ENCODE measurements at places on chromosomes 1 and 21.

DNA sequence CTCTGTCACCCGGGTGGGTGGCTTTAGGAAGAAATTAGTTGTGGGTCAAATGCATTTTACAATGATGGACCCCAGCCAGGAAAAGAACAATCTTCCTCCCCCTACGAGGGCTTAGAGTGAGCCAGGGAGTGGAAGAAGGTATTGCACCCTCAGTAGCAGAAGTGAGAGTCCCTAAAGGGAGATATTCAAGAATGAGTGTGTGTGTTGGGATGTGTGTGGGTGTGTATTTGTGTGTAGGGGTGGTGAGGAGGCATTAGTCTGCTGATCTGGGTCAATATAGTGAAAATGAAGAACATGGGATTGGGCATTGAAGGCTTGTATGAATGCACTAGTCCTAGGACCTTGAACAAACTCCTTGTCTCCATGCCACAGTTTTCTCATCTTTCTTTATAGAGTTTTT lies 85.2 kb upstream of the RUNX1 start:
- H3K36me3 ChIP-seq: no peaks in the 10 kb centered on the region
- no peak overlapping the region for H3K27ac ChIP-seq
- H3K4me1 ChIP-seq: peaks cover 5% of the 10 kb centered on the region

DNA sequence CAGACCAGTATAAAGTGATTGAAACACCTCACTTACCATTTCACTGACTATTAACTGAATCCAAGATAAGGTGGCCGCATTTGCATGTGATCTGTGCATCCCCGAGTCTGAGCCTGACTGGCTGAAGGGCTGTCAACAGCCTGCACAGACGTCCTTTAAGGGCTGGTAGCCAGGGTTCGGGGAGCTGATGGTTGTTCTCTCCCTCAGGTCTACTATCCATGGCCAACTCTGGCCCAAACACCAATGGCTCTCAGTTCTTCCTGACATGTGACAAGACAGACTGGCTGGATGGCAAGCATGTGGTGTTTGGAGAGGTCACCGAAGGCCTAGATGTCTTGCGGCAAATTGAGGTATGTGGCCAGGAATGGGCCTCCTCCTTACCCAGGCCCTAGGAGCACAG lies 14.0 kb downstream of the PPIE start:
- H3K27me3 ChIP-seq: no peaks in the 10 kb centered on the region
- H3K27ac ChIP-seq: no peak overlapping the region
- H3K4me3 ChIP-seq: no peak overlapping the region
- H3K36me3 ChIP-seq: peaks cover 98% of the 10 kb centered on the region
- H3K4me1 ChIP-seq: no peaks in the 10 kb centered on the region
- DNase-seq: no peak

GRCh38 chr1:25107643-25108010 lies 124.7 kb downstream of the SYF2 start:
- H3K36me3 ChIP-seq: no peaks in the 10 kb centered on the region
- no peaks in the 10 kb centered on the region for H3K27me3 ChIP-seq
- H3K4me1 ChIP-seq: no peaks in the 10 kb centered on the region
- no peak for DNase-seq

DNA sequence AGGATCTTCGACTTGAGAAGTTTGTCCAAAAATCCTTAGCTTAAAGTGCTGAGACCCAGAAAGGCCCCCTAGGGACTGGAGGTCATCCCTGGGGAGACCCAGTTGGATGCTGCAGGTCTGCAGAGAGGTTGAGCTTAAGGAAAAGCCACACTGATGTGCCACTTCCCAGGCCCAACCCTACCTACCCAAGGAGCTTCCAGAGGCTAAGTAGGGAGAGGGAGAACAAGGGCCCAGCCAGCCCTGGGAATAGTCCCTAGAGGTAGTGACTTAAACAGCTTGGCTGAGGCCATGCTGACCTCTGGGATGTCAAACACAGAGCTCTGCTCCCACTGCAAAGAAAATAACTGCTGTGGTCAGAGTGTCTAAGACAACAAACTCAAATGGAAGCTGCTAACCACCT lies 693.7 kb downstream of the MATN1 start:
- peaks cover 11% of the 10 kb centered on the region for H3K27me3 ChIP-seq
- no peak for DNase-seq
- no peak overlapping the region for H3K4me3 ChIP-seq
- H3K27ac ChIP-seq: no peak overlapping the region
- no peaks in the 10 kb centered on the region for H3K36me3 ChIP-seq

GRCh38 chr1:31886866-31887265 lies 51.3 kb downstream of the PTP4A2 start:
- DNase-seq: no peak
- H3K36me3 ChIP-seq: no peaks in the 10 kb centered on the region
- peaks cover 13% of the 10 kb centered on the region for H3K4me1 ChIP-seq
- no peak overlapping the region for H3K27ac ChIP-seq

DNA sequence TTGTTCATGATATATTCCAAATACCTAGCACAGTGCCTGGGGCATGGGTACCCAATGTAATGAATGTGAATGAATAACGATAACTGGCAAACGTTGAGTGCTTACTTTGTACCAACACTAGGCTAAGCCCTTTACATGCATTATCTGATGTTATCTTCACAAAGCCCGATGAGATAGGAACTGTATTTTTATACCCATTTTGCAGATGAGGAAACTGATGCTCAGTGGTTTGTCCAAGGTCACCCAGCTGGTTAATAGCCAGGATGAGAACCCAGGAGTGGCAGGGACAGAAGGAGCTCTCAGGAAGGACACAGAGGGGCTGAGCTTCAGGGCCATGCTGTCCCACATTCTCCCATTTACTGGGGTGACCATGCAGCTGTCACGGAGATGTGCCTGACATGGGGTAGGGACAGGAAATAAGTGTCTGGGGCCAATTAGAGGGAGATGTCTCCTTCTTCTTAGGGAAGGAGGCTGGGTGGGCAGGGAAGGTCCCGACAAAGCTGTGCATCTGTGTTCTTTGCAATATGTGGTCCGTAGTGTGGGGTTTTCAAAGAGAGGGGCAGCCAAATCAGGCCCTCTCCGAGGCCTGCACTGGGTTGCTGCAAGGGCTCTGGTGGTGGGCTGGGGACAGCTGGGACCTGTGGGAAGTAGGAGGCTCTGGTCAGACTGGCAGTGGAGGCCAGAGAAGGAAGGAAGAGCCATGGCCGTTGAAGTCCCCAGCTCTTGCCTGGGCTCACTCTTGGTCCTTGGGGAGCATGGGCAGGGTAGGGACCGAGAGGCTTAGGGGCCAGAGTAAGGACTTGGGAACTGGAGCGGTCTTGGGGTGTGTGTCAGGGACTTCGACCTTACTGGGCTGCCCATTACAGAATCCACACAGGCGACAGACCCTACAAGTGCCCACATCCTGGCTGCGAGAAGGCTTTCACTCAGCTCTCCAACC lies 26.6 kb downstream of the A3GALT2 start:
- DNase-seq: no peak
- peaks cover 16% of the 10 kb centered on the region for H3K36me3 ChIP-seq
- no peak overlapping the region for H3K27ac ChIP-seq
- peaks cover 7% of the 10 kb centered on the region for H3K4me1 ChIP-seq
- H3K4me3 ChIP-seq: no peak overlapping the region
- H3K27me3 ChIP-seq: no peaks in the 10 kb centered on the region

DNA sequence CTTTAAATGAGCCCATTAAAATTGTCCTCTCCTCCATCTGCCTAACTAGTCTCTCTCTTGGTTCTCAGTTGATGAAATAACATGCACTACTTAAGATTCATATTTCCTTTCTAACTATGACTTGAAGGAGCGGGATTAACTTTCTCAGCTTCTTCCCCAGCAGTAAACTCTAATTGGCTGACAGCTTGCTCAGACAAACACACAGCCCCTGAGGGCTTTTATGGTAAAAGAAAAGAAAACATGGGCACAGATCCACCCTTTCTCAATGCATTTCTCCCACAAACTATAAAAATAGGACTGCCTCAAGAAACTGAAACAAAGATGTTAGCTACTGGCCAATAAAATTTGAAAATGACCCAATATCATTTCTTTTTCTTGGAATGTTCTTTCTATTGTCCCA lies 703.1 kb downstream of the ADGRL2 start:
- no peaks in the 10 kb centered on the region for H3K36me3 ChIP-seq
- H3K4me1 ChIP-seq: no peaks in the 10 kb centered on the region
- H3K27ac ChIP-seq: no peak overlapping the region
- no peak overlapping the region for H3K4me3 ChIP-seq
- no peak for DNase-seq

GRCh38 chr1:109091839-109092193 lies 1.3 kb downstream of the TMEM167B start:
- peaks cover 26% of the 10 kb centered on the region for H3K4me1 ChIP-seq
- H3K27ac ChIP-seq: peak overlapping the region; percentile 96
- DNase-seq: no peak

DNA sequence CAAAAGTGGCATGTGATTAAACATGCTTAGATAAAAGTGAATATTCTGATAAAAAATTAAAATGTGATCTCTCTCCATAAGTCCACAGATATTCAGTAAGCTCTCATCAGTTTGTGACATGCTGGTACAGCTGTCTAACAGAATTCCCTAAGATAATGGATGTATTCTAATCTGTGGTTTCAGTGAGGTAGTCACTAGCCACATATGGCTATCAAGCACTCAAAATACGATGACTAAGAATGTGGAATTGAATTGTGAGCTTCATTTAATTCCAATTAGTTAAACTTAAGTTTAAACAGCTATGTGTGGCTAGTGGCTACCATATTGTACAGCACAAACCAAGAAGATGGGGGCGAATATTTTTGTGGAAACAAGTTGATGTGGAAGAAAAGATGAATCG lies 4.1 kb upstream of the REG4 start:
- DNase-seq: no peak
- no peak overlapping the region for H3K27ac ChIP-seq
- H3K4me1 ChIP-seq: no peaks in the 10 kb centered on the region
- peaks cover 7% of the 10 kb centered on the region for H3K27me3 ChIP-seq
- no peak overlapping the region for H3K4me3 ChIP-seq
- H3K36me3 ChIP-seq: no peaks in the 10 kb centered on the region

- no peak overlapping the region for H3K4me3 ChIP-seq
- no peak overlapping the region for H3K27ac ChIP-seq
- H3K4me1 ChIP-seq: no peaks in the 10 kb centered on the region
- peaks cover 2% of the 10 kb centered on the region for H3K27me3 ChIP-seq
- H3K36me3 ChIP-seq: no peaks in the 10 kb centered on the region
- DNase-seq: no peak
Measured at GRCh38 chr1:84800090-84801073, 92.6 kb downstream of the LPAR3 start.

DNA sequence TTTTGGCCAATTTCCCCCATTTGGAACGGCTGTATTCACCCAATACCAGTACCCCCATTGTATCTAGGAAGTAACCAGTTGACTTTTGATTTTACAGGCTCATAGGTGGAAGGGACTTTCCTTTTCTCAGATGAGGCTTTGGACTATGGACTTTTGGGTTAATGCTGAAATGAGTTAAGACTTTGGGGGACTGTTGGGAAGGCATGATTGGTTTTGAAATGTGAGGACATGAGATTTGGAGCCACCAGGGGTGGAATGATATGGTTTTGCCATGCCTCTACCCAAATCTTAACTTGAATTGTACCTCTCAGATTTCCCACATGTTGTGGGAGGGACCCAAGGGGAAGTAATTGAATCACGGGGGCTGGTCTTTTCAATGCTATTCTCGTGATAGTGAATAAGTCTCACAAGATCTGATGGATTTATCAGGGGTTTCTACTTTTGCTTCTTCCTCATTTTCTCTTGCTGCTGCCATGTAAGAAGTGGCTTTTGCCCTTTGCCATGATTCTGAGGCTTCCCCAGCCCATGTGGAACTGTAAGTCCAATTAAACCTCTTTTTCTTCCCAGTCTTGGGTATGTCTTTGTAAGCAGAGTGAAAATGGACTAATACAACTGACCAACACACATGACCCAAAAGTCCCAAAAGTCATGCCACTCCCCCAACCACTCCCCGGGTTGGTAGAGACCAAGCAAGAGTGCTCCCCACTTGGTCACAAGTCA lies 35.4 kb upstream of the ZNF496 start:
- H3K4me1 ChIP-seq: no peaks in the 10 kb centered on the region
- H3K36me3 ChIP-seq: no peaks in the 10 kb centered on the region
- no peak for DNase-seq
- no peak overlapping the region for H3K4me3 ChIP-seq

DNA sequence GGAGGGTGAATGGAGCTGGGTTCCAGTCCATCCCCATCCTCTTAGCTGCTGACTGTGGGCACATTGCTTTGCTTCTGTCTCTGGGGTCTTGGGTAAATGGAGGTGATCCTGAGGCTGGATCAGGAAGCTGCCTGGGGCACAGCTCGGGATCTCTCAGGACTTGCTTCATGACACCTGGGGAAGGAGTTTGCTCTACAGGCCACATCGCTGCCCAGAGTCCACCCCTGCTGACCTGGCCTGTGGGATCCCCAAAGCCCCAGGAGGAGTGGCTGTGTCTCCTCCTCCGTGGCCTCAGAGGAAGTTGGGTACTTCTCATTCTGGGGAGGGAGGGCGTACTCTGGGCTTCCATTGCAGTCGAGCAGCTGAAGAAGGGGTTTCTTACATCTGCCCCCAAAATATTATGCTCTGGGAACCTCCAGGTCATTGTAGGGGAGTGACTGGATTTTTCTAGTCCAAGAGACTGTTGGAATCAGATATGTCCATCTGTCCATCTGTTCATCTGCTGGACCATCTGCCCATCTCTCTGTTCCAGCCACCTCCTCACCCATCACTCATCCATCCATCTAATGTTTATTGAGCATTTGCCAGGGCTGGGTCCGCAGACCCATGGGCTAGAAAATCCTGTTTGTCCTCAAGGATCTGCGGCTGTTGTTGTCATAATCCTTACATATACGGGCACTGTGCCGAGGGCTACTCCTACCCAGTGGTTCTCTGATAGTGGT lies 45.9 kb downstream of the ARHGEF10L start:
- H3K4me1 ChIP-seq: no peaks in the 10 kb centered on the region
- no peaks in the 10 kb centered on the region for H3K36me3 ChIP-seq
- no peak for DNase-seq

GRCh38 chr1:89538361-89538760 lies 13.7 kb downstream of the LRRC8B start:
- H3K4me1 ChIP-seq: no peaks in the 10 kb centered on the region
- no peak overlapping the region for H3K27ac ChIP-seq
- no peak overlapping the region for H3K4me3 ChIP-seq
- H3K36me3 ChIP-seq: no peaks in the 10 kb centered on the region
- H3K27me3 ChIP-seq: no peaks in the 10 kb centered on the region

DNA sequence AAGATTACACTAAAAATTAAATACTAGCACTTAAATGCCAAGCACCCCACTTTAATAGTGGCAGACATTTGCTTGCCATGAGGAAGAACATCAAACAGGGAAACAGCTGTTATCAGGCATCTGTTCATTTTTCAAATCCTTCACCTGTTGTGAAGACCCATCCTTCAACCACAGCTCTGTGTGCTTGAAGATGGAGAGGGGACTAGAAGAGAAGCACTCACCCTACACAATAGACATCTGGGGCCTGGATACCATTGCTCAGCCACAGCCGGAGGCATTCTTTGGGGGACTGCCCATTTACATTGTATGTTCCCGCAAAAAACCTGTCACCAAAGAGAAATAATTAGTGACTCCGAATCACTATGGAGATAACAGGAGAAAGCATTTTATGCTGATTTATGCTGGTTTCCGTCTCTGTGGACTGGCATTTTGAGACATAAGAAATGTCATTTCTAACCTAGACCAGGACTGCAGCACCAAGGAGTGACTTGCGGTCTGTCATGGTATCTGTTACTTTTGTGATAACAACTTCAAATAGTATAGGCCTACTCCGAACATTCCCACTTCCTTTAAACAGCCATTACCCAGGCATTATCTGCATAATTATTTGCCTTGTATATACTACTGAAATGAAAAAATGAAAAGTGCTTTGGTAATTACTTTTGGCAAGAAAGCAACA lies 28.8 kb upstream of the MTF1 start:
- H3K27ac ChIP-seq: no peak overlapping the region
- no peak for DNase-seq
- H3K4me3 ChIP-seq: no peak overlapping the region
- no peaks in the 10 kb centered on the region for H3K27me3 ChIP-seq
- H3K36me3 ChIP-seq: peaks cover 54% of the 10 kb centered on the region
